ENCODE measurements at places on chromosomes 6 and 20.

- no peak for DNase-seq
These were observed 882 bp downstream of the CNR1 start for GRCh38 chr6:88165087-88165843.

- no peak for DNase-seq
These were observed 69.4 kb upstream of the BMP2 start for GRCh38 chr20:6698056-6698455.

- DNase-seq, result peak; percentile 65
These were observed 58.7 kb downstream of the CD40 start for GRCh38 chr20:46176739-46177378.

DNA sequence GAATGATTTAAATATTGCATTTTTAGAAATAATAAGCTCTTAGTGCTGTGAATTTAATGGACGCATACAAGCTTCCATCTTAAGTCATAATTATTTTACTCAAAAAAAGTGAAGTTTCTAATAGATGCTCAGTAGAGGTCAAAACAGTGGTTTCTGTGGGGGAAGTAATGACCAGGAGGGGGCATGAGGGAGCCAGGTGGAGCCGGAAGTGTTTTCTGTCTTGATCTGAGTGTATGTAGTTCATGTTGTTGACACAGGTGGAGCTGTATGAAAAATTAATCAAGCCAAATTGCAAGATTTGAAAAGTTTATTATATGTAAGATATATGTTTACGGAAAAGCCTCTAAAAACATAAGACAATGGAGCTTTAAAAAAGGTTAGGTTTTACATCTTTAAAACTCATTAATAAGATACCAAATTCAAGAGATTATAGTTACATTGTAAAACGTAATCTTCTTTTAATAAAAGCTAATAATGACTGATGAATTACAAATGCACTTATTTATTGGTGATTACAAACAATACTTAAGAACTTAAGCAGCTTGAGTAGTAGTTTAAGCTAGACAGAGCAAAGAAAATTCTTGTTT lies 68.0 kb downstream of the PLAGL1 start:
- peak; percentile 40 for DNase-seq

- DNase-seq, result no peak
These were observed 2.5 kb upstream of the PRDM1 start for GRCh38 chr6:106083618-106084017.

- DNase-seq, result no peak
These were observed 57.4 kb upstream of the FOXC1 start for GRCh38 chr6:1552296-1552761.

GRCh38 chr20:47379433-47380150 lies 23.1 kb upstream of the ZMYND8 start:
- no peak for DNase-seq

DNA sequence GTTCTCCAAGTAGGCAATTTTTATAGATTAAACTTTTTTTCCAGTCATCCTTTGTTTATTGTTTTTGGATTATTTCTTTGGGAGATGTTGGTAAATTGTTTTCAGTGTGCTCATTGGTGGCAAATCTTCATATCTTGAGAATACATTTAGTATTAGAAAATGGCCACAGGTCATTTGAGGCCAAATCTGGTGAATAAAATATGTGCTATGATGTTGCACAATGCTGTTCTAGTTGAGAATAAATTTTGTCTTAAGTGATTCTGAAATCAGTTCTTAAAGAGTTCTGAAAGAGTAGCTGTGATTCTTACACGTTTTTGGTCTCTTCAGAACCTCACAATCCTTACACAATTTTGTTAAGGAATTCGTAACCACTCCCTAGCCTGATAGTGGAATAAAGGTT lies 20.1 kb downstream of the CDKAL1 start:
- no peak for DNase-seq

DNA sequence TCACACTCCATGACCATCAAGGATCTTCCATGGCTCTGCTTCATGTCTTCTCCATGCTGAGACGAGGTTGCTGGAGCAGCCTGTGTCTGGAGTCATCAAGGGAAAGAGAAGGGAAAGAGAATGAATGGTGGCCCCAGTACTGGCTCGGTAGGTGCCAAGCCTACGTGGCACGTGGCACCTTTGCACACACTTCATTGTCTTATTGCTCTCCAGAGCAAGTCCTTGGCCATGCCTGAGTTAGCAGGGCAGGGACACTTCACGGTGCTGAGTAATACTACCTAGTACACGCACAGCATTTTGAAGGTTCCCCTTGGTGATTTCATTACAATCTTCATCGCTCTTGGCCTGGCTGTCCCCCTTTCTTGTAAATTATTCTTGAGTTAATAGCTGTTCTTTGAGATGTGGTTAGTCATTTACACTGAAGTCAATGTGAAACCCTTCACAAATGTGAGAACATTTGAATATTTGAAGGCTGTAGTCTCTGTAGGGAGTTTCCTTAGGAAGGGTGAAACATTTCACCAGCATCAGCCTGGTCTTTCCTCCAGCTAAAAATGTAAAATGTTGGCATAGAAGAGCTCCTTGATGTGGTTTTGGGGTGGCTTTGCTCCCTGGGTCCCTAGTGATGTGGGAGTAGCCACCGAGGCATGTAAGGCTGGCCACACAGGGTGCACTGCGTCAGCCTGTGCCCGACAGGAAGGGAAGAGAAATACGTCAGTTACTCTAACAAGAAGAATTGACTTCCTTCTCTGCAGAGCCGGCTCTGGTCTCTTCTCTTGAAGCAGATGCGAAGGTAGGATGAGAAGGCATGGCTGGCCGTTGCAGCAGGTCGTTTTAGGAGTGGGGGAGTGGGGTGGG lies at the start of gene SYTL3:
SYTL3 (plus strand) TSS at position 766 of the 855 bp plus-strand sequence. CDS start 13,215 bp downstream, outside the sequence.
- DNase-seq, result no peak

- DNase-seq, result no peak
These were observed 1.0 kb upstream of the ZBTB22 start for GRCh38 chr6:33318426-33319073.

GRCh38 chr6:137697267-137697938 lies 169.7 kb upstream of the TNFAIP3 start:
- DNase-seq, result no peak

GRCh38 chr6:116461932-116462885 lies 1.0 kb downstream of the CALHM6 start:
- DNase-seq, result no peak

- DNase-seq, result no peak
These were observed 7.3 kb downstream of the CST3 start for GRCh38 chr20:23630392-23630849.

DNA sequence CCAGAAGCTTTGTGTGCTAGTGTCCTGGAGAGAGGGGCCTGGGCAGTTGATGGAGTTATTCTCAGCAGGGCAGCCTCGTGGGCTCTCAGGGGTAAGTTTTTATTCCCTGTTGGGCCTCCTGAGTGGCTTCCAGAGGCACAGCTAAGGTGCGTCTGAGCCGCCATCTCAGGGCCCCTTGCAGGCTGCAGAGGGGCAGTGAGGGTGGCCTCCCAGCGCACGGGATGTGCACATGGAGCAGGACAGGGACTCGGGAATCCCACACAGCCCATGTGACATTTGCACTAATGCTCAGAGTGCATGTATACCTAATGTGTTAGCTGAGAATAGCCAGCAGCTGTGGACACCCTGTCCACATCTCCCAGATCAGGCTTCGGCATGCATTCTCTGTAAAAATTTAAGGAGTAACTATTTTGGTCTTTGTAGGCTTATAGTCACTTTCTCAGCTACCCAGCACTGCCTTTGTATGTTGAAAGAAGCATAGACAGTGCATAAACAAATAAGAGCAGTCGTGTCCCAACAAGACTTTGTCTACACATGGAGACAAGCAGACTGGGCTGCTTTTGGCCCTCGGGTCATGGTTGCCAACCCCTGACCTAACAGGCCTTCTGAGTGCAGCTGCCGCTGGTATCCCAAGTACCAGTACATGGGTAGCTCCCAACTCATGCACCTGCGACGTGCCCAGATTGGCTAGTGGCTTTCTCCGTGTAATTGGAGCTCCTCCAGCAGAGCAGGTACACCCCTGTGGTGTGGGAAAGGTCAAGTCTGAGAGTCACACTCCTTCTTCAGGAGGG lies 18.6 kb upstream of the CST9L start:
- no peak for DNase-seq

- no peak for DNase-seq
These were observed 74.9 kb upstream of the CLDN20 start for GRCh38 chr6:155188707-155189496.

DNA sequence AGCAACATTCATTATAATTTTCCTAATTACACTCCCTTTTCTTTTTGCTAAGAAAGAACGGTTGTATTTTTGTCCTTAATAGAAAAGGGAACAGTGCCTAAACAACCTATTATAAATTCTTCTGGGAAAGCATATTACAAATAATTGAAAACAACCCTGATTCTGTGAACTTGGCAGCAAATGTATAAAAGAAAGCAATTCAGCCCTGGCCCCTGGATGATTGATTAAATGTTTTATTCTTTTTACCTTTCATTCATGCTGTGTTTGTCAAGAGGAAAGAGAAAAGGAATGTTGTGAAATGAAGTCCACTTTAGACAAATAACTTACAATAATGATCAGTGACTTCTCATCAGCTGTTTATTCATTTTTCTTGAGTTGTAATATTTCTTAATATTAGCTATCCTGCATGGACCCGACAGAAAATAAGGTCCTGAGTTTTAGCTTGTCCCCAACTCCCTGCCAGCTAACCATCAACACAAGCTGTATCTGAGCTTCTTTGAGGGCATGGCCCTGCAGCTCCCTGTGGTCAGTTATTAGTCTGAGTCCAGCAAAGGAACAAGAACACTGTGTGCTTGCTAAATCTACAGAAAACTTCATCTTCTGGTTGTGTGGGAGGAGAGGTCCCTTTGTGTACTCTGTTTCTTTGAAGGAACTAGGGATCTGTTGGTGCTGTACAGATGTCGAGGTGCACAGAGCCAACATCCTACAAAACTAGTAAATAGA lies 248.2 kb downstream of the LAMA2 start:
- no peak for DNase-seq

DNA sequence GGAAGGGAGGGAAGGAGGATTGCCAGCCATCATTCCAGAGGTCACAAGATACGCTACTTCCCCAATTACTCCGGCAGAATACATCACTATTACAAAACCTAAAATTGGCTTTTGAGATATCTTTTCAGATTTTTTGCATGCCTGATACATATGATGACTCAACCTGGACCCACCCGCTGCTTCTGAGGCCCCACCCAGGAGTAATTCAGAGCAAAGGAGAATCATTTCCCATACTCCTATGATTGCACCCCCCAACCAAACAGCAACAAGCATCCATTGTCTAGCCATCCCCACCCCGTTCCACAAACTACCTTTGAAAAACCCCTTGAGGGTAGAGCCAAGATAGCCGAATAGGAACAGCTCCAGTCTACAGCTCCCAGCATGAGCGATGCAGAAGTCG lies 163.5 kb upstream of the GJE1 start:
- no peak for DNase-seq

DNA sequence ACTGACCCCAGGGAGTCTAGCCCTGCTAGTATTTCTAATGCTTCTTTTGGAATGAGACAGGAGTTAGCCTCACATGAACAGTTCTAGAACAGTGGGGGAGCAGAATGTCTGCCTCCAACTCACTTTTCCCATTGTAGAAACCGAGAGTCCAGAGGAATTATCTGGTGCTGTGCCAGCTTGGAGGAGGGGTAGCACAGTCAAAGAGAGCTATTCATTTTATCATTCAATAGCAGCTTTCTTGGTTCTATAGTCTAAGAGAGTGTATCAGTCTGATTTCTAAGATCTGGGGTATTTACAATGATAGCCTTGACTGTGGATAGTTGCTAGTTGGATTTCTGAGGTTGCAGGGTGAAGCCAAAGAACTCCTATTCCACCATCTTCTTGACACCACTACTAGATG lies 448.2 kb downstream of the RFPL4B start:
- no peak for DNase-seq

- DNase-seq, result no peak
These were observed 60.4 kb upstream of the AKAP12 start for GRCh38 chr6:151179321-151179720.

- no peak for DNase-seq
These were observed 114.7 kb upstream of the BACH2 start for GRCh38 chr6:90411292-90411781.

DNA sequence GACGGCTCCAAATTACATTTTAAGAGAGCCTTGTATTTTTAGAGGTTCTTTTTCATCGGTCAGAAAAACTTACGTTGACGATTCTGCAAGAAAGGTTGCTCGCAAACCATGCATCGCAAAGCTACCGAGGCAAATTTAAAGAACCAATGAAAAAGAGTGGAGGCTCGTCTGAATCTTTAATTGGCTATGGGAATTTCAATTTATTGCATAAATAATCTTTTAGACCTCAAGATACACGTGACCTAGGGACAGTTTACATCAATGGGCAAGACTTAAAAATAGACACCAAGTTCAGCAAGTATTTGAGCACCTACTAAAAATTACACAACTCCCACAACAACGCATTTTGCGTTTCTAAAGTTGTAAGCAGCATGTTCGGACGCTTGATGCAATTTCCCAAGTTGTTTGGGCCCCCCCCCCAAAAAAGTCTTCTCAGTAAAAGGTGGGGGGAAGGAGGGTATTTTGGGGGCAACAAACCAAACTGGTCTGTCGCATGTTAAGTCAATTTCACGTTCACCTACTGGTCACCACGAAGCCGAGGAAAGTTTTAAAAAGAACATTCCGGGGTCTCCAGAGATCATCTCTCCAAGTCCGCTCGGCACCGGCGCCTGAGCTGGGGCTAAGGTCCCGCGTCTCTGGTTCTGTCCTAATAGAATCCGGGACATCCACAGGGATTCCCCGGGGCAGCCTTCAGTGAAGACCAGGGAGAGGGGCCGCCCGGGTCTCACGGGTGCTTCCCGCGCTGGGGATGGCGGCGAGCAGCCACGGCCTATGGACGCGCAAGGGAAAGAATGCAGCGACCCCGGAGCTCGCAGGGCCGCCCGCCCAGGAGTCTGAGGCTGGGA lies 851 bp downstream of the SNX5 start:
- DNase-seq, result peak; percentile 24
